Type B pancreatic cell (in vitro differentiated cells): ENCODE measurements at places on chromosomes 7 and 10. TPM values are rescaled to one million over a fixed set of nuclear protein-coding genes. Genes with fewer than 3 reads are reported as not detected.

GRCh38 chr10:61793760-61794703 lies 107.5 kb upstream of the ARID5B start:
- DNase-seq: no peak

GRCh38 chr7:15175152-15175551 lies 272.6 kb upstream of the DGKB start:
- DNase-seq: no peak

- no peak for DNase-seq
Observed at GRCh38 chr10:118610577-118610976, 15.1 kb upstream of the PRLHR start.

Gene TAS2R41
- total RNA-seq: not detected in 2 replicates

Gene SYT15
- total RNA-seq: 1.2 and 1.3 TPM in 2 replicates

Gene GCK
- total RNA-seq: 5.6 and 6.7 TPM in 2 replicates
